ENCODE measurements at places on chromosomes 11 and 22.
A peak's percentile ranks its signal among the peaks of the same experiment; 100 is the strongest.

DNA sequence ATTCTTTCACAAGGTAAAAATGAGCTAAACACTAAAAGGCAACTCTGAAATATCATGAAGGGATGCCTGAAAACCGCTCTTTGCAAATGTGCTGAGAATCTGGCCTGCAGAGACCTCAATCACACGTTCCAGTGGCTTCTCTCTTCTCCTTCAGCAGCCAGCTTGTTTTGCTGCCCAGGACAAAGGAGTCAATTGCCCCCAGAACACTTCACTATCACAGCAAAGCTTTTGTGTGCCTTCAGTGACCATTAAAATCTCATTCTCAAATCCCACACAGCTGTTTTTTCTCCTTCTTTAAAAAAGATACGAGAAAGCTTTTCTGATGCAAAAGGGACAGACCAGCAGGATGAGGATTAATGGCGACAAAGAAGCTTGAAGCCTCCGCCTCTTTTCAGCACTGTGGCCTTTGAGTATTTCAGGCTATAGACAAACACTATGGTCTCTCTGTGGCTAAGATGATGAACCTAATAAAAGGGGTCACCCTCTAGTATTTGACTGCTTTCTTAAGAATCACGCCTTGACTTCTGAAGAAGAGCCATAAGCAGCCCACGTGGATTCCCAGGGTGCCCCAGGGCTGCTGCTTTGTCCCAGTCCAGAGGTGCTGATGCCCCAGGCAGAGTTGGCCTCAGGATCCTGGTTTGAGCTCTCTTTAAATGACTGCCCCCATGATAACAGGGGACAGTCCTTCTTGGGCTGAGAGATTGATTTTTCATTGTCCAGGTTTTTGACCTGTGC is 33.4 kb upstream of the NRIP3 start:
- DNase-seq = no peak

GRCh38 chr11:7531011-7531410 is 17.2 kb downstream of the PPFIBP2 start:
- DNase-seq = no peak

GRCh38 chr11:75028321-75028720 is 39.6 kb downstream of the NEU3 start:
- no peak for DNase-seq

- DNase-seq = no peak
These were observed 88.1 kb downstream of the TP53I11 start for GRCh38 chr11:44862558-44863101.

GRCh38 chr11:119236490-119236889 is 30.4 kb downstream of the CBL start:
- peak; percentile 36 for DNase-seq

- DNase-seq = no peak
These were observed 74.6 kb upstream of the FAT3 start for GRCh38 chr11:92149996-92150395.

DNA sequence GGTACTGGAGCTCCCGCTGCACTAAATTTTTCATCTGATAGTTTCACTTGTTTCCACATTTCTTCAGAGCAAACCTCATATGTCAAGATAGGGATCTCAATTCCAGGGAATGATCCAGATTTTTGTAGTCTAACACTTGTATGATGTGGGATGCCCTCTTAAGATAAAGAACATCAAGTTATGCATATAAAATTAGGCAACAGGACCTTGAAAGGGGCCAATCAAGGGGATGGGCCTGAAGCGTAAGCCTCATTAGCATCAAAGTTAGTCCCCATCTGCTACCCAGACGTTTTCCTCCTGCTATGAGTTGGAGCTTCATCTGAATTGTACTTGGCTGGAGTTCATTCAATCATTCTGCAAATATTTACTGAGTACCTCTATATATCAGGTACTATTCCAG is 17.5 kb downstream of the PDGFD start:
- DNase-seq = no peak

GRCh38 chr11:71283971-71284441 is 31.6 kb upstream of the SHANK2 start:
- DNase-seq = no peak

- no peak for DNase-seq
These were observed 31.1 kb upstream of the WT1 start for GRCh38 chr11:32466279-32466915.

GRCh38 chr11:89184021-89184420 is 6.3 kb downstream of the TYR start:
- peak; percentile 24 for DNase-seq

DNA sequence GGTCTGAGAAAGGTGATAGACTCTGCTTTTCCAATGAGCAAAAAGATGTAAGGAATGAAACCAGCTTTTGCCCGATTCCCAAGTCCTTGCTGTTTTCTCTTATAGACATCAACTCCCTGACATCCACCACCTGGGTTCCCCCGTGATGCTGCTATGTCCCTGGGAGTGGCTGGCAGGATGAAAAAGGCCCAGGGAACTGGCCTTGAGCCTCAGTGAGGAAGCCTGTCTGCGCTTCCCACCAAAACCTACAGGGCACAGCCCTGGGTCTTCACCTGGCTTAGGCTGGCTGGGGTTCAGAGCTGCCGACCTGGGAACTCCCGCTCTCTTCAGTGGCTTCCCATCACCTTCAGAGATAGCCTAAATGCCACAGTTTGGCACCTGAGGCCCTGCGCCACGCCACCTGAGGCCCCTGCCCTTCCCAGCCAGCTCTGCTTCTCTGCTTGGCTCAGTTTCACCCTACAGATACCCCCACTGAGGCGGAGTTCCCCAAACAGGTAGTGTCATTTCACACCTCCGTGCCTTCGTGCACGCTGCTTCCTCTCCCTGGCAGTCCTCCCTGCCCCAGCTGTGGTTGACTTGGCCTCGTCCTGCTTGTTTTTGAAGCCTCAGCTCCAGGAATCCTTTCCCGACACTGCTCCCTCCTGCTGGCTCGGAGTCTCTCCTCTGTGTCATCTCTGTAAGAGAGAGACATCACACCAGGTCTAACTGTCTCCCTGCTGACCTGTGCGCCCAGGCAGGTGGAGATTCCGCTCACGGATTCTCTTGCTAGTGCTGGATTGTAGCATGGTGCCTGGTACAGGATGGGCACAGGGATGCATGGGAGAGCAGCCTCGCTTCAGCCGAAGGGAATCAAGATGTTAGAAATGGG is 10.7 kb downstream of the SLC37A2 start:
- DNase-seq = no peak

DNA sequence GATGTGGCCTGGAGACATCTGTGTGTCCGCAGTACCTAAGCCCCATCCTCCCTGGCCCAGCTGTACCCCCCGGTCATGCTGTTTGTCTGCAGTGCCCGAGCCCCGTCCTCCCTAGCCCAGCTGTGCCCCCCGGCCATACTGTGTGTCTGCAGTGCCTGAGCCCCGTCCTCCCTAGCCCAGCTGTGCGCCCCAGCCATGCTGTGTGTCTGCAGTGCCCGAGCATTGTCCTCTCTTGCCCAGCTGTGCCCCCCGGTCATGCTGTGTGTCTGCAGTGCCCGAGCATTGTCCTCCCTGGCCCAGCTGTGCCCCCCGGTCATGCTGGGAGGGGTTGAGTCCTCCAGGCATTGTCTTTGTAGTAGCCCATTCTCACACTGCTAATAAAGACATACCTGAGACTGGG is 7.6 kb upstream of the ARSA start:
- no peak for DNase-seq

GRCh38 chr11:119571311-119571710 is 148.3 kb upstream of the THY1 start:
- DNase-seq = no peak

DNA sequence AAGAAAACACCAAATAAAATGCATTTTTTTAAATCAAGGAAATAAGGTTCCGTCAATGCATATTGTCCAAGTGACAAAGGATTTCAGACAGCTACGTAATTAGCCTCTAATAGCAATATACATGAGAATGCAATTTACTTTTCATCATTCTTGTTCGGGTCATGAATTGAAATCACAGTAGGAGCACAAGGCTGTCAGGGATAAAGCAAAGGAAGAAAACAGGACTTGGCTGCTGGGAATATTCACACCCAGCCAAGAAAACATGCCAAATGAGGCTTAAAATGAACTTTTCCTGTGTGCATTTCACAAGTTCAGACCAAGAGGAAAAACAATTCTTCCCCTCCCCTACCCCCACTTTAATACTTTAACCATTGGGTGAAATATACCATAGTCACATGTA is 188.6 kb downstream of the CWF19L2 start:
- no peak for DNase-seq

DNA sequence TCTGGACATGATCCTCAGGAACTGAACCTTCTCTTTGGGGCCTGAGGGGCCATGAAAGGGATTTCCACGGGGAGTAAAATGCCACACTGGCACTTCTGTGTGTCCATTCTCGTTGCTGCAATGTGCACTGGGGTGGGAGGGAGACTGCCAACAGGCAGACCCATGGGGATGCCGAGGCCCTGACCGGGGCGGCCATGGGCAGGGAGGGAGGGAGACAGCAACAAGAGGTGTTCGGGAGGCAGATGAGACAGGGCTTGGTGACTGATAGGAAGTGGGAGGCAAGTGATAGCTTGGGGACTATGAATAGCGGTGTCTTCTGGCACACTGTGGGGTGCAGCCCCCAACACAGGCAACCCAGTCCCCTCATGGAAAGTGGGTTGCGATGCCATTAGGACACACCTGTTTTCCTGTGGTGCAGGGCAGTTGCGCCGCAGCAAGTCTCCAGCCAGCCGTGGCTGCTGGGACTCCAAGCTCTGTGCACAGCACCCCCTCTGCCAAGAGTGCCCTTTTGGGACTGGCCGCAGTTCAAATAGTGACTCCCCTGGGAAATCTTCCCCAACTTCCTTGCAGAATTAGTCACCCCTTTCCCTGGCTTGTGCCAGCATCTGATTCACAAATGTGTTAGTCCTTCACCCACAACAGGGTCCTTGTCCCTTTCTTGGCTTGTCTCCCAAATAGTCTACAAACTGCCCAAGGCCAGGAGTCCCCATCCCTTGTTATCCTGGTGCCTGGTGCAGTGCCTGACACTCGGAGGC is 88.8 kb downstream of the CHST1 start:
- DNase-seq = no peak

DNA sequence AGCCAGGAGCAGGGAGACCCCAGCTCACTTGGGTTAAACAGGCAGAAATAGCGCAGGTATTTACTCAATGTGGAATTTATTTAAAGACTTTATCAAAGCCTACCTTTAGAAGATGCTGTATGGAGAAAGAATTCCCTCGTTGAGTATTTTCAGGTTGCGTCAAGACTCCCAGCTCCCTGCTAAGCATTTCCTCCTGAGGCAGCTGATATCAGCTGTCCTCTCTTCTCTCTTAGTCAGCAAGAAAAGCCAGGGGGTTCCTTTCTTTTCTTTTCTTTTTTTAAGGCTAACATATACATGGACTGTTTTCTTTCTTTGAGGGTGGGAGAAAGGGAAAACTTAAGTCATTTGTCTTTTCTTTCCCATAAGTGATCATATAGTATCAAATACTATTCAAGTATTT is 125.8 kb upstream of the POU2AF2 start:
- DNase-seq = no peak

GRCh38 chr22:16958475-16958874 is 49.5 kb downstream of the GAB4 start:
- DNase-seq = no peak

- no peak for DNase-seq
These were observed 8.2 kb downstream of the ABCG4 start for GRCh38 chr11:119157063-119157462.

GRCh38 chr11:80559942-80560341 is 1119.1 kb upstream of the TENM4 start:
- DNase-seq = no peak

GRCh38 chr22:21446827-21447690 is 20.1 kb upstream of the TMEM191C start:
- no peak for DNase-seq

DNA sequence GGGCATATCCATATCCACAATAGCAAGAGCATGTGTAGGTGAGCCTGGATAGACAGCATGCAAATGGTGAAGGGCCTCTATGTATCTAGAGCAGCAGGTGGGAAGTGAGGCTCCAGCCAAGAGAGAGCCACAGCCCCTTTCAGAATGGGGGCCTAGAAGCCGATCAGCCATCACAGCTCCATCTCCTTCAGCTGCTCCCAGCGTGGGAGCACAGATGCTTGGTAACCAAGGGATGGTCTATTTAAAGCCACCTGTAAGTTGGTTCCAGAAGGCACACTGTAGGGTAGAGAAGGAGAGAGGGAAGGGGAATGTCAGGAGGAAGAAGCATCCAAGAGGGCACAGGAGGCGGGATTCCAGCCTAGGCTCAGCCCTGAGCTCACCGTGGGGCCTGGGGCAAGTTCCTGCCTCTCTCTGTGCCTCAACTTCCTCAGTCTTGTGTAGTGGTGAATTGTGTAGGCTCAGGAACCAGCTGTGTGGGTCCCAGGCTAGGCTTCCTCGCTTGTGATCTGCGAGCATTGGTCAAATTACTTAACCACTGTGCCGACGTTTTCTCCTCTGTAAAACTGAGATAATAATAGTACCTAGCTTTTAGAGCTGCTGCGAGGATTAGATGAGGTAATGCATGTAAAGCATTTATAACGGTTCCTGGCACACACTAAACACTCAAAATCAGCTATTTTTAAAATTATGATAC is 122.9 kb upstream of the NAV2 start:
- no peak for DNase-seq

GRCh38 chr11:90668502-90668901 is 445.7 kb upstream of the CHORDC1 start:
- DNase-seq = no peak

- no peak for DNase-seq
These were observed 213.7 kb downstream of the TBC1D22A start for GRCh38 chr22:46976143-46976542.

GRCh38 chr22:48496987-48497650 is 1330.6 kb downstream of the BRD1 start:
- DNase-seq = no peak

DNA sequence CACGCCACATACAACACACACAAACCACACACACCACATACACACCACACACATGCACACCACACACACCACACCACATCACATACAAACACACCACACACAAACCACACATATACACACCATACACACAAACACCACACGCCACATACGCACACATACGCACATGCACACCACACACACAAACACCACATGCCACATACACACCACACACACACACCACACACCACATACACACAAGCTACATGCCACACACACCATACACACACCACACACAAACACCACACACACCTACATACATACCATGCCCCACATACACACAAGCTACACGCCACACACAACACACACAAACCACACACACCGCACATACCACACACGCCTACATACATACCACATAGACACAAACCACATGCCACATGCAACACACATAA is 15.7 kb upstream of the TH start:
- no peak for DNase-seq

- DNase-seq = no peak
These were observed 1.1 kb downstream of the PELI3 start for GRCh38 chr11:66467756-66468155.

DNA sequence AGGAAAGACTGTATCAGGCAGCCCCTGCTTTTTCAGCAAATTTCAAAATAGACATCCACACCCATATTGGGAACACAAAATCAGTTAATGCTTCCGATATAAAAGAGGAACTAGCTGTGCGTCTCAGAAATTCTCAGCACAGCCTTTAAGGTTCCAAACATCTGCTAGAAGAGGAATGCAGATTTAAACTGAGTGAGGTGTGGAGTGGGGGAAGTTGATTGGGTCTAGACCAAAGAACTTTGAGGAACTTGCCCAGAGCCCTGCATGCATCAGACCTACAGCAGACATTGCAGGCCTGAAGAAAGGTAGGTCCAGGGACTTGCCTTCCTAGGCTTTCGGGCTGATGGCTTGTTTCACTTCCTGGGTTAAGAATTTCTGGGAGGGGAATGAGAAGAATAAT is at the start of gene MS4A4A:
Gene MS4A4A (plus strand): TSS at position 255 of the 400 bp plus-strand sequence. CDS start 10 bp downstream, at position 265.
- no peak for DNase-seq
